ENCODE measurements at places on chromosomes 3 and 15. TPM values are rescaled to one million over a fixed set of nuclear protein-coding genes. Genes with fewer than 3 reads are reported as not detected.

Gene NANOGP8
- 0.73 TPM for total RNA-seq

Gene STRIT1
- not detected for total RNA-seq

Gene TIMP4
- total RNA-seq = 12.7 TPM

Gene TRPC1
- 33.1 TPM for total RNA-seq

Gene C2CD4B
- total RNA-seq = not detected

Gene AHSG
- total RNA-seq = not detected

Gene DET1
- 7.0 TPM for total RNA-seq

Gene ZNF660
- 1.8 TPM for total RNA-seq

Gene GAP43
- total RNA-seq = 0.39 TPM

Gene ADGRG7
- not detected for total RNA-seq

Gene ARPIN
- total RNA-seq = 12.7 TPM

Gene MYEF2
- 0.37 TPM for total RNA-seq

Gene PXYLP1
- 5.1 TPM for total RNA-seq

Gene GLDN
- 0.37 TPM for total RNA-seq

Gene TLR9
- total RNA-seq = not detected

Gene PRR20G
- not detected for total RNA-seq

Gene MESD
- total RNA-seq = 16.9 TPM

Gene PCYT1A
- 73.5 TPM for total RNA-seq

Gene SPPL2A
- 64.9 TPM for total RNA-seq

Gene ST3GAL6
- total RNA-seq = 0.59 TPM

Gene SETMAR
- 10.8 TPM for total RNA-seq

Gene ITIH4
- under 0.01 TPM for total RNA-seq

Gene PLSCR4
- total RNA-seq = 11.0 TPM

Gene CAMK2N2
- not detected for total RNA-seq

Gene PARP16
- total RNA-seq = 2.2 TPM

Gene CCDC9B
- 2.9 TPM for total RNA-seq

Gene STRA6
- total RNA-seq = not detected

Gene CCR4
- not detected for total RNA-seq

Gene SIDT1
- under 0.01 TPM for total RNA-seq

Gene LEKR1
- total RNA-seq = 2.2 TPM

Gene LTK
- 0.20 TPM for total RNA-seq

Gene FAM107A
- total RNA-seq = not detected

Gene WDR93
- total RNA-seq = not detected

Gene TNFAIP8L3
- total RNA-seq = 21.5 TPM

Gene SLC22A14
- 1.5 TPM for total RNA-seq

All from subcutaneous preadipocyte (primary cell).